ENCODE measurements at places on chromosomes 3 and 15.

GRCh38 chr3:186097663-186098451 lies 11.0 kb downstream of the ETV5 start:
- peak; percentile 76 for DNase-seq

- no peak for DNase-seq
Observed at GRCh38 chr3:76552653-76553052, 487.2 kb upstream of the ROBO2 start.

- DNase-seq, result peak; percentile 47
Observed at GRCh38 chr3:32613183-32613582, 42.5 kb upstream of the DYNC1LI1 start.

DNA sequence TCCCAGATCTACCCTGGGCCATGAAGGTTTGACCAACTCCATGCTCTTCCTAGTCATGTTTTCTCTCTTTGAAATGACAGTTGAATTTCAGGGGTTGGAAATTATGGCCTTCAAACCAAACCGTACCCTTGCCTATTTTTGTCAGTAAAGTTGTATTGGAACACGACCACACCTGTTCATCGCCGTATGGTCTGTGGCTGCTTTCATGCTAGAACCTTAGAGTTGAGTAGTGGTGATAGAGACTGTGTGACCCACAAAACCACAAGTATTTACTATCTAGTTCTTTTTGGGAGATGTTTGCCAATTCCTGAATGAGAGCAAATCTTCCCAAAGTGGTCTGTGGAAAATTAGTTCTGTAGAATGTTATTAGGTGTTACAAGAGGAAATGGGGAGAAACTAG lies 24.0 kb upstream of the STARD5 start:
- DNase-seq, result no peak

- peak; percentile 67 for DNase-seq
Observed at GRCh38 chr3:65605876-65606432, 432.8 kb downstream of the MAGI1 start.

- DNase-seq, result no peak
Observed at GRCh38 chr3:60856257-60857046, 394.8 kb downstream of the FHIT start.

DNA sequence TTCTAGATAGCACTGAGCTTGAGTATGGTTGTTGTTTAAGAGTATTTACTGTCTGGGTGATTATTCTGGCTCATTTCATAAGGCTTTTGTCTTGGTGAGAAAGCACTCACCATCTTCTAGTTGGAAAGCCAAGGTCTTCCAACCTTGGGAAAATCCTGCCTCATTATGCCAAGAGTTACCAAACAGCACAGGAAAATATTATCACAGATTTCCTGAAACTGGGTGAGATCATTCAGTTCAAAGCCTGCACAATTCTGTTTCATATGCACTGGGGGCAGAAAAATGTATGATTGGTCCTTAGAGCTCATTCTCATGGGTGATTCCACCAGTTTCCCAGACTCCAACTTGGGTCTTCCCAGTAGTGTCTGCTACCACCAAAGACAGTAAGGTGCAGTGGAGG lies 291.8 kb downstream of the RORA start:
- DNase-seq, result no peak

Measured in MCF 10A (cell line).